ENCODE measurements at places on chromosomes 4 and X.

GRCh38 chrX:116409219-116409618, 27.2 kb upstream of the SLC6A14 start:
- no peak for DNase-seq

- no peak for DNase-seq
These were observed 351.4 kb downstream of the NR3C2 start for GRCh38 chr4:148090503-148091476.

- DNase-seq: no peak
These were observed 1048.7 kb upstream of the PRKX start for GRCh38 chrX:4762196-4762595.

- no peak for DNase-seq
These were observed 732 bp upstream of the ESX1 start for GRCh38 chrX:104255465-104255864.

DNA sequence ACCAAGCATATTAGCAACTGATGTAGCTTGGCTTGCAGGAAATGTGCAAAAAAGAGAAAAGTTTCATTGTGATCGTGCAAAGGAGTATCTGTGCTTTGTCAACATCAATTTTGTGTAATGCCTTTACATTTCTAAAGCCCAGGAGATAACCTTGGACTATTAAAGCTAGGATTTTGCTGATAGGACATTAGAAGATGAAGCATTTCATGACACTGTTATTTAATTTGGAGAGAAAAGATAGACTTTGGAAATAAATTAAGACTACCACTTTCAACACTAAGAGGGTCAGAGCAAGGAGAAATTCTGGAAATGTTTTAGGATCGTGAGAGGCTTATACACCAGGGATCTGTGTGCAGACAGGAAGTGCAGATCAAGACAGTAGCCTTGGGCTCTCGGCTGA, 120.6 kb upstream of the MID1 start:
- no peak for DNase-seq

DNA sequence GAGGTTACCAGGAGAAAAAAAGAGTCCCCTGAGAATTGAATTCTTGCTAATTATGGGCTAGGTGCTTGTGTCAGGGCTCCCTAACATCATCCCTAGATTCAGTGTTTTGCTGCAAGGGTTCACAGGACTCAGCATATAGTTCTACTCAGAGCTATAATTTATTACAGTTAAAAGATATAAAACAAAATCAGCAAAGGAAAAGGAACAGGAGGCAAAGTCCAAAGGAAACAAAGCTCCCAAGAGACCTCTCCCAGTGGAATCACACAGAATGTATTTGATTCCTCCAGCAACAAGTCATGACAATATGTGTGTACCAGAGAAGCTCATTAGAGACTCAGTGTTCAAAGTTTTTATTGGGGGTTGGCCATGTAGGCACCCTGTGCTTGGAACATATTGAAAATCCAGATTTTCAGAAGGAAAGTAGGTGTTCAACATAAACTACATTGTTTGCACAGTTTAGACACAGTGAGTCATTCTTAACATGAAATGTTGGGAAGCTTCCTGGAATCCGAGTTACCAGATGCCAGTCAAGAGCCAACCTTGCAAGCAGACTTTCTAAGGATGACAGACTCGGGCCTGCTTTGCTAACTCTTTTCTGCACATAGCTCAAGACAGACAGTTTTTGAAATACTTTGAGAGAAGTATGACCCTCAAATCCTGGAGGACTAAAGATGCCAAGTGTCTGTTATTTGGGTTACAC, 311.3 kb upstream of the EMCN start:
- DNase-seq: no peak

GRCh38 chrX:54172455-54172854, 10.6 kb downstream of the FAM120C start:
- no peak for DNase-seq

DNA sequence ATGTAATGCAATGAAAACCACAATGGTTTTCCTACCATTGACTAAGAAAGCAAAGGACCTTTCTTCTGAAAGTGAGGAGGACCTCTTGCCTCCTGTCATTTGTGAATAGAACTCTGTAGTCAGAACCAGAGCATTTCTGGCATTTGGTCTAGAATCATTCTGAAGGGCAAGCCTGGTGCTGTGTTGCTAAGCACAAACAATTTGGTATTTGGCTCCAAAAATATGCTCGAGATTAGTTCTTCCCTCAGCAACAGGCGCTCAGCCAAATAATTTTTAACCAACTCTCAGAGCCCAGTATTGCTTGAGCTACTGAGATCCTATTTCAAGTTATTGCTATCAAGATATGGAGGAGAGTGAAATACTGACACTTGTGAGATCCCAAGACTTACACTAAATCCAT, 71.0 kb downstream of the SNCA start:
- no peak for DNase-seq

DNA sequence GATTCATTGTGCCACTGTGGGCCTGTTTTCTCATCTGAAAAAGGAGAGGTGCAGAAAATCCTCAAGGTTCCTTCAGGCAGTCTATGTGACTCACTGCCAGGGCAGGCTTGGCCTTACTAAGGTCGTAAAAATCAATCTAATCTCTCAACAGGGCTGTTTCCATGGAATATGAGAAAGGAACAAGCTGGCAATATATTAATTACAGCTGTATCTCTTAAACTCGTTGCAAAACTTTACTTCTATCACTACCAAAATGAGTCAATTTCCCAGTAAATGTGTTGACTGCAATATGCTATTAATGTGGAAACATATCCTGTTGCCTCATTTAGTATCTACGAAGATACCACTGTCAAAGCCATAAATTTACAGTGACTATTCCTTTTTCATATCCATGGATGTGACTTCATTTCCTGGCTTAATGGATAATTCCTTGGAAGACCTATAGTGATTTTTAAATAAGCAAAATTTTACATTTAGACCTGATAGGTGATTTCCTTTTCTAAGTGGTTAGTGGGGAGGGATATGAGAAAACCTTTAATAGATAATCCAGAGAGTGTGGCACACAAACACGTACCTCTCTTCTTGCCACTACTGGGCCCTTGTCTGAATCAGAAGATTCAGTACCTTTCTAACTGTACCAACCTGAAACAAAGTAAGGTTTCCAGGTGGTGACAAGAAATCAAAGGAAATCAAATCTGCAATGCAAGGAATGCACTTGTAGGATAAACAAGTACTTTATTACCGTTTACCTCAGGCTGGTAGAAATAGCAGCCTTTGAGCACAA, 127.4 kb upstream of the FTHL17 start:
- DNase-seq: no peak

- no peak for DNase-seq
These were observed 205.4 kb downstream of the CFAP299 start for GRCh38 chr4:80540785-80541469.

DNA sequence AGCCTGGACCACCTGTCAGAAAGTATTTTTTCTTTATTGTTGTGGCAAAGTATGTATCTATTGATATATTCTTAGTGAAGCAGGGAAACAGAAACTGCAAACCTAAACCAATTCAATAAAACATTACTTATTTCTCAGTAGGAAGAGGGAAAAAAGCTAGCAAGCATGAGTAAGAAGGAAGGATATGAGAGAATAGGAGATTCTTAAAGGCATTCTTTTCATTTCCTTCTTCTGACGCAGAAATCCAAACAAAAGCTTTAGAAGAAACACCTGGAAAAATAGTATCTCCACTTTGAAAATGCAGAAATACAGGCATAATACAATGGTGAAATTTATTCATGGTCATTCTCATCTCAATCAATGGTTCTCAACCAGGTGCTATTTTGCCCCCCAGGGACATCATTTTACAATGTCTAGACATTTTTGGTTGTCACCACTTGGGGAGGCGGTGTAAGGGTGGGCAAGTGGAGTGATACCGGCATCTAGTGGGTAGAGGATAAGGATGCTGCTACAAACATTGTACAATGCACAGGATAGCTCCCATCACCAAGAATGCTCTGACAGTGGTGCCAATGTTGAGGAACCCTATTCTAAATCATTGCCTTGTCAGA, 21.7 kb upstream of the ATXN3L start:
- DNase-seq: no peak

DNA sequence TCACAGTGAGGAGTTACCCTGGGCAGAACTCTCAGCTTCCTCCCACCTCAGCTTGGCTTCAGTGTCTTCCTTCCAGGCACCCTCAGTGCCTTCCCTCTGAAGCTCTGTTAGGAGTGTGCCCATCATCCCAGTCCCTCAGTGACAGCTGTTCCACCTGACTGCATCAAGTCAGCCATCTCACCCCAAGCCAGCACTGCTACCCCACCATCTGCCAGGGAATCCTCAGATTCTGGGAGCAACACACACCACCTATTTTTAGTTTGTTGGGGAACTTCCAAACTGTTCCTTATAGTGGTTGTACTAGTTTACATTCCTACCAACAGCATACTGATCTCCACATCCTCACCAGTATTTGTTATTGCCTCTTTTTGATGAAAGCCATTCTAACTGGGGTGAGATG, 182.9 kb downstream of the RELL1 start:
- no peak for DNase-seq

GRCh38 chrX:16807976-16808542, 21.8 kb downstream of the TXLNG start:
- DNase-seq: no peak

- DNase-seq: no peak
These were observed 52.4 kb upstream of the FHL1 start for GRCh38 chrX:136094962-136095361.

DNA sequence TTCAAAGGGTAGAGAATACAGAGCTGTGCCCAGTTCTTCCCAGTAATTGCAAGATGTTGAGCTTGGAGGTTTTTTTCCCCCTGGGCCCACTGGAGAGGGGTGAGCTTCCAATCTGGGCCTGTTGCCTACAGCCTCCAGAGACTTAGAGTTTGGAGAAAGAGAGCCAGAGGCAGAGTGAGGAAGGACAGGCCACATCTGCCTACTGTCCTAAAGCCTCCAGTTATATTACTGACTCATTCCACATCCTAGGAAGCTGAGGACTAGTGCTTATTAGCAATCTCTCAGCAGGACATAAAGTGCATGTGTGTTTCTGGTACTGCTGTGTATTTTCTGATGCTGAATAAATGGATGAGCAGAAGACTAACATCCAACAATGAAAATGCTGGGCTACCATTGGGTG, 181.0 kb upstream of the MAMLD1 start:
- DNase-seq: no peak

GRCh38 chrX:53223068-53223693, 1.8 kb downstream of the KDM5C start:
- no peak for DNase-seq

- no peak for DNase-seq
These were observed 66.3 kb upstream of the GAB1 start for GRCh38 chr4:143270256-143270838.

DNA sequence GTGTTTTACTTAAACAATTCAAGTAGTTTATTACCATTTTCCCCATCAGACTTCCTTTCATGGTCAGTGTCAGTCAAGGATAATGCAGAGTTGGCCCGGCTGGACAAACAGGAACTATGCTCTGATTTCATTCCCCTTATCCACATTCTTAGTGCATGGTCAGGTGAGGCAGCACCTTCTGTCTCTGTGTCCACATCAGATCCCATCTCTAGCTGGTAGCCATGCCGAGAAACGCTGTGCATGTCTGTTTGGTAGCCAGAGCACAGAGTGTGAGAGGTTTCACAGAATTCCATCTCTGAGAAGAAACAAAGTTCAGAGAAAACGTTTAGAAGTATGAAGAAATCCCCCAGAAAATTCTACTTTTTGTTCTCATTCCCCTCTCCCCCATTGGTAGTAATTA, 423.7 kb upstream of the TEX13C start:
- no peak for DNase-seq

- no peak for DNase-seq
These were observed 278.9 kb upstream of the SFRP2 start for GRCh38 chr4:154067786-154068185.

DNA sequence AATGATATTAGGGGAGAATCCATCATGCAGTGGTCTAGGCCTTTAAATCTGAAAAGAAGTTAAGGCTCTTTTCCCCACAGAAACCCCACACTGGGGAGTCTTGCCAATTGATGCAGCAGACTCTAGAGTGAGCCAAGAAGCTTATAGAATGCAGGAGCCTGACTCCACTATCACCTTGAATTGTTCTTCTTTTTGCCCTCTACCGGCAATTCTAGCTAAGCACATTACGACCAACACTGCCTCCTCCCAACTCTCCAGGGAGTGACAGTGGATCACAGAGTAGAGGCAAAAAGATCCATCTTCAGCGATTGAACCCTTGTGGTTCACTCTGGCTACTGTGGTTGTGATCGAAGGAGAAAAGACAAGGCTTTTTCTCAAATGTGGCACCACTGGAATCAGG, 331.5 kb downstream of the NKX6-1 start:
- DNase-seq: no peak

GRCh38 chrX:148371291-148371690, 129.1 kb upstream of the AFF2 start:
- DNase-seq: no peak

GRCh38 chrX:44099366-44099765, 126.2 kb upstream of the NDP start:
- DNase-seq: no peak

- no peak for DNase-seq
These were observed 370.5 kb upstream of the HS3ST1 start for GRCh38 chr4:11799196-11799595.

GRCh38 chr4:182208526-182209050, 34.6 kb upstream of the TENM3 start:
- DNase-seq: no peak

DNA sequence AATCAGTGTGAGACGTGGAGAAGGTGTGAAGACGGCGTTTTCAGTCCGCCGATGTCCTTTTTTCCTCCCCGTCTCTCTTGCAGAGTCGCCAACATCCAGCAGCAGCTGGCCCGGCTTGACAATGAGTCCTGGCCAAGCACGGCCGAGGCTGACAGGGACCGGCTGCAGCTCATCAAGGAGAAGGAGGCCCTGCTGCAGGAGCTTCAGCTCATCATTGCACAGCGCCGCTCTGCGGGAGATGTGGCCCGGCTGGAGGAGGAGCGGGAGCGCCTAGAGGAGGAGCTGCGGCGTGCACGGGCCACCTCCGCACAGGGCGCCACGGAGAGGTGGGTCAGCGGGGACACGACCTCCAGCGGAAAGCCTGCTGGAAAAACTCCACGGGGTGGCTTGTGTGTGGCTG, 47.1 kb upstream of the CLCN4 start:
- no peak for DNase-seq

DNA sequence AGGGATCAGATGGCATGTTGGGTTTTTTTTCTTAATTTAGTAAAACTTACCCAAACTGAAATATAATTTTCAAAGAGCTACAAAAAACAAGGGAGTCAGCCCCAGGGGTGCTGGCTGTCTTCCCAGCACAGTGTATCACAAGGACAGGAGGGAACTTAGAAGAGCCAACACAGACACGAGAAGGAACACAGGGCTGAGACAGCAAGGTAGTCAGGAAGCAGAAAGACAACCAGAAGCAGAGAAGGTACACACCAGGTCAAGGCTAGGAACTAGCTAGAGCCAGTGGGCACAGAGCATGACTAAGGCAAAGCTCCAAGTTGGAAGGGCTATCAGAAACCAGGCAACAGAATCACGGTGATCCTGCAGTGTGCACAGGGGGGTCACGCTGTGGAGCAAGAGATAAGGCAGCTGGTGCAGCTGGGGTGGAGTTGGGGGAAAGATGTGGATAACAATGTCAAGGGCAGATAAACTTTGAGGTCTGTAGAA, 168.7 kb downstream of the NR3C2 start:
- DNase-seq: no peak
